ENCODE measurements at places on chromosomes 16 and 17. TPM values are rescaled to one million over a fixed set of nuclear protein-coding genes. Genes with fewer than 3 reads are reported as not detected.

Gene LPCAT2
- 2.4 TPM for total RNA-seq

Gene KCTD19
- not detected for total RNA-seq

Gene TAC4
- total RNA-seq, result not detected

Gene NXPH3
- total RNA-seq, result not detected

Gene ATP1B2
- not detected for total RNA-seq

Gene EXOC3L1
- not detected for total RNA-seq

Gene NMRAL1
- 89.6 TPM for total RNA-seq

Gene SLFN13
- 3.9 TPM for total RNA-seq

Gene HSPB9
- not detected for total RNA-seq

Gene CD300C
- not detected for total RNA-seq

Gene CXCL16
- total RNA-seq, result 0.59 TPM

Gene IRX5
- not detected for total RNA-seq

Gene SLFN14
- not detected for total RNA-seq

Gene ABCC3
- total RNA-seq, result 5.6 TPM

Gene KRT222
- total RNA-seq, result not detected

Gene KRT36
- not detected for total RNA-seq

Gene WNK4
- 1.7 TPM for total RNA-seq

Gene CRHR1
- total RNA-seq, result not detected

Gene SRCIN1
- not detected for total RNA-seq

Gene NUPR1
- 20.3 TPM for total RNA-seq

Gene KIF19
- not detected for total RNA-seq

Gene CBFA2T3
- not detected for total RNA-seq

Gene SLC52A1
- total RNA-seq, result not detected

Gene GINS2
- total RNA-seq, result 34.6 TPM
